ENCODE measurements at places on chromosomes 3 and 15. TPM values are rescaled to one million over a fixed set of nuclear protein-coding genes. Genes with fewer than 3 reads are reported as not detected.

Gene CCR8
- total RNA-seq: not detected

Gene RETNLB
- total RNA-seq: not detected

Gene CYP1A1
- 4.2 TPM for total RNA-seq

GRCh38 chr3:11764931-11765363 is 81.7 kb downstream of the TAMM41 start:
- DNase-seq: no peak

DNA sequence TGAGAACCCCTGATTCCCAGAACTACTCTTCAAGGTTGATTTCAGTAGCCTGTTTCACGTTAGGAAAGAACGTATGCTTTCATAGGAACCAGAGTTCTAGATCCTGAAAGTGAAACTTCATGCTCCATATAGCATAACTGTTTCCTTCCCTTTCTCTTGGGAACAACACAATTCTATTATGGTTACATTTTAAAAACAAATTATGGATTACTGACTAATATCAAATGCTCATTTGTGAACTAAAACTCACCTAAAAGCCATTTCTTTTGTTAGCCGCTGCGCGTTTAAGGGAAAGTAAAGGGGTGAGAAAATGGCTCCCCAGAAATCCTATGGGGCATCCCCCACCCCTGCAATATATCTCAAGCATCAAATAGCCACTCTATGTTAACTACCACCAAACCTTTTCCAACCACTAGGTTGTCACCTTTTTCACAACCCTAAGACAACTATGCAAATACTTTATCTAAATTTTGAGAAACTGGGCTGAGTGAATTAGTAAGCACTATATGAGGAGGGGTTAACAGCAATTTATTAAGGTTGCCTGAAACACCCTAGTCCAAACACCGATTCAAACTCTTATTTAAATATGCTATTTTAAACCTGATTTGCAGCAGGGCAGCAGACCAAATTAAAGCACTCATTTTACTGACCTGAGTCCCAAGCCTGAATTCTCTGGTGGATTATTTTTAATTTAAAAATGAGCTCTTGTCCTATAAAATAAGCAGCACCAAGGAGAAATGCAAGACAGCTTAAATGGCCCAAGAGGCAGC is 2.4 kb downstream of the SIAH2 start:
- no peak for DNase-seq

GRCh38 chr3:150393745-150394144 is 14.4 kb upstream of the TSC22D2 start:
- DNase-seq: no peak

GRCh38 chr3:65729555-65729954 is 309.2 kb downstream of the MAGI1 start:
- no peak for DNase-seq
